ENCODE measurements at places on chromosomes 3 and 15. TPM values are rescaled to one million over a fixed set of nuclear protein-coding genes. Genes with fewer than 3 reads are reported as not detected.

GRCh38 chr3:169105561-169105960 is 558.0 kb downstream of the MECOM start:
- DNase-seq = no peak

The ATP13A5 gene
- not detected for total RNA-seq

The ZBTB20 gene
- total RNA-seq = 32.9 TPM

The GP9 gene
- not detected for total RNA-seq

DNA sequence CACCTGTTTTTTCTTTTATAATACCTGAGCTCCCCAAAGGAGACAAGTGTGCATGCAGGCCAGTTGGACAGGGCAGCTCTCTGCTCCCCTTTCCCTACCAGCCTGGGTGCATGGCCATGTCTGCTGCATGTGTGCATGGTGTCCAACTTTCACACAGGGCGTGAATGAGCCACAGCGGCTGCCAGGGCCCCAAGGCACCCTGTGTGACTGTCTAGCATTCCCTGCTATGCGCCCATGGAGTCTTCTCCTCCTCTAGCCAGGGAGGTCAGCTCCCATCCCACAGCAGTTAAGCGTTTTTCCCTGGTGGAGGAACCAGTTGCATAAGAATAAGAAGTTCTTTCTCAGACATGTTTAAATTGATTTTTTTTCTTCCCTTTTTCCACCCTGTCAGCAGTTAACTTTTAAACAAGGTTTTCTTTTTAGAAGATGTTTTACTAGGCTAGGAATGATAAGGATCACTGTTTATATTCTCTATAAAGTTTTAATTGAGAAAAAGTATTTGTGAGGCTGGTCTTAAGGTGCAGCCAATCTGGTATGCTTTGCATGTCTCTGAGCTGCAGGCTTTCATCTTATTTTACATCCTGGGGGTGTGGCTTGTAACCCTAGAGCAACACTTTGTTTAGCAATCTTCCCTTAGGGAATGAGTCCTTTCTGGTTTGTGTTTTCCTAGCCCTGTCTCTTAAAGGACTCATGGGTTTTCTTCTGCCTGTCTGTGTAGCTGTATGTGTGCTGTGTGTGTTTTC is 20.5 kb upstream of the OR5H1 start:
- DNase-seq = no peak

The CYP8B1 gene
- total RNA-seq = not detected

GRCh38 chr3:18481946-18482548 is 56.9 kb upstream of the SATB1 start:
- no peak for DNase-seq

- peak; percentile 85 for DNase-seq
These were observed 36.8 kb upstream of the TSPAN3 start for GRCh38 chr15:77107531-77108355.

DNA sequence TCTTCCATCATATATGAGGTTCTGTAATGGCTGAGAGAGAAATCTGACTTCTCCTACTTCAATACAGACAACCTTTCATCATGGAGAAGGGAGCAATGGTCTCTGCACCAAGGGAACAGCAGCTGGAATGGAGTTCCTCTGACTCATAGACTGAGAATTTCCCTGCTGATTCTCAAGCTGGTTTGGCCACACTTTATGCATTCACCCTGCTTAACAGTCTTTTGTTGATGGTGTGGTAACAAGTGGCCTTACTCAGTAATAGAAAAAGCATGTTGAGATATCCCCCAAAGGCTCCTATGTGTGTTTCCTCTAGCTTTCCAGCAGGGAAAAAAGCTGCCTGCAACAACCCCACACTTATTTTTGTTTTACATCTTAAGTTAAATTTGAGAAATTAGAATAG is 138.1 kb downstream of the GREM1 start:
- DNase-seq = peak; percentile 78

Data from osteoblast (primary cell).